ENCODE measurements at places on chromosomes 13 and 19. TPM values are rescaled to one million over a fixed set of nuclear protein-coding genes. Genes with fewer than 3 reads are reported as not detected.

The LAIR1 gene
- 3.1 TPM for total RNA-seq

The CD79A gene
- 0.55 TPM for total RNA-seq

The PTH2 gene
- total RNA-seq, result not detected

The CACTIN gene
- total RNA-seq, result 12.5 TPM

The ZNF442 gene
- total RNA-seq, result 2.6 TPM

The RPS19 gene
- 519 TPM for total RNA-seq

The DCT gene
- 0.30 TPM for total RNA-seq

The CYP2A6 gene
- total RNA-seq, result 2,152 TPM

The IGSF23 gene
- total RNA-seq, result 7.0 TPM

The ODAD3 gene
- 0.70 TPM for total RNA-seq

The VAV1 gene
- 3.1 TPM for total RNA-seq

The LGALS7 gene
- total RNA-seq, result not detected

The SERP2 gene
- 1.5 TPM for total RNA-seq

The SOHLH2 gene
- not detected for total RNA-seq

The CCNA1 gene
- total RNA-seq, result 0.10 TPM

The RABAC1 gene
- 106 TPM for total RNA-seq

The ZNF791 gene
- total RNA-seq, result 9.1 TPM

The SERTM1 gene
- total RNA-seq, result not detected
